ENCODE measurements at places on chromosomes 6 and 20. TPM values are rescaled to one million over a fixed set of nuclear protein-coding genes. Genes with fewer than 3 reads are reported as not detected.

DNA sequence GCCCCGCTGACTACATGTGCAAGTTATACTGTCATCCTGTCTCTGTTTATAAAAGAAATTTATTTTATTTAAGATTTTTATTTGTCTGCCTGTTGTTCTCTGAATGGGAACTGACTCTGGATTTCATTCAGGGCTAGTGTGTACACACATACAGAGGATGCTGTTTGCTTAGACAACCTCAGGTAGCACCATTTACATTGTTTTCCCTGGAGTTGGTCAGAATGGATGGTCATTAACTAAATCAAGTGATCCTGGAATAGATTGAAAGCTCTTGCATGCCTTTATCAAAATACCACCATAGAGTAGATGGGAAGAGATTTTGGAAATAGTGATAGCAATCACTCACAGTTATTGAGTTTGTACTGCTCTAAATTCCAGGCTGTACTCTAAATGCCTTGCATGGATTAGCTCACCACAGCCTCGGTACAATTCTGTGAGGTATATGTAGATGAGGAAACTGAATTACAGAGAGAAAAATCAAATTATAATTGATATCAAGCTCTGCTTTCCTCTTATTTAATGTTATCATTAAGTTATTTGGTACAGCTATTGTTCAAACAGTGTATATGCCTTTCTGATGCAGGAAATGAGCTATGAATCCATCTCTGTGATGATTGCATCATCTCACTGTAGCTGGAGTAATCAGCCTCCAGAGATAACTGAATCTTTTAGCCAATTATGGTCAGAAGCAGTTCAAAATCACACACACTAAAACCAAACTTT is 51.9 kb downstream of the RNF217 start:
- peaks cover 18% of the 10 kb centered on the region for H3K4me1 ChIP-seq
- peak overlapping the region; percentile 20 for H3K27ac ChIP-seq
- no peaks in the 10 kb centered on the region for H3K27me3 ChIP-seq

GRCh38 chr20:44752099-44752931 is 6.7 kb downstream of the KCNK15 start:
- no peak overlapping the region for H3K27ac ChIP-seq
- DNase-seq, result no peak
- no peak overlapping the region for H3K4me3 ChIP-seq

- peaks cover 7% of the 10 kb centered on the region for H3K27me3 ChIP-seq
- no peak for DNase-seq
- no peak overlapping the region for H3K4me3 ChIP-seq
- H3K36me3 ChIP-seq, result no peaks in the 10 kb centered on the region
- H3K4me1 ChIP-seq, result no peaks in the 10 kb centered on the region
Observed at GRCh38 chr6:109033655-109034054, 61.0 kb downstream of the SESN1 start.

- peaks cover 21% of the 10 kb centered on the region for H3K4me1 ChIP-seq
- no peak overlapping the region for H3K27ac ChIP-seq
- H3K27me3 ChIP-seq, result no peaks in the 10 kb centered on the region
Observed at GRCh38 chr6:42629845-42630244, 66.0 kb downstream of the UBR2 start.

The PRL gene
- total RNA-seq, result not detected

The OSER1 gene
- 56.7 TPM for total RNA-seq

Measured in Calu3 (cell line).